DMS53 (cell line): ENCODE measurements at places on chromosomes 1 and 21.

- DNase-seq, result no peak
These were observed 1.4 kb upstream of the GPR161 start for GRCh38 chr1:168138134-168138533.

DNA sequence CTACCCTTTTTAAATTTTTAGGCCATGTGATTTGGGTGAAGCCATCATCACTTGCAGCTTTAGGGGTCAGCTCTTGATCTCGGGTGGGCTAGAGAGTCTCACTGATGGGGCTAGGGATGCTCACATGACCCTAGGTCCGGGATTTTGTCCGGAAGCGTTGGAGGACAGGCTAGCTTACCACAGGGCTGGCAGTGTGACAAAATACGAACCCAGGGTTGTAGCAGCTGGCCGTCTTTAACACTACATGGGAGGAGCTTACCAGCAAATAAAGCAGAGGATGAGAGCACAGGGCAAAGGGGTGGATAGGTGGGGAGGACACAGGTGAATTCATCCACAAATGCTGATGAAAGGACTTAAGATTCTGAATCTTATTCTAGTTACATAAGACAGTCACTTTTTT, 21.9 kb downstream of the GPR161 start:
- no peak for DNase-seq

- peak; percentile 78 for DNase-seq
These were observed 39.8 kb downstream of the HTR6 start for GRCh38 chr1:19704247-19705113.

DNA sequence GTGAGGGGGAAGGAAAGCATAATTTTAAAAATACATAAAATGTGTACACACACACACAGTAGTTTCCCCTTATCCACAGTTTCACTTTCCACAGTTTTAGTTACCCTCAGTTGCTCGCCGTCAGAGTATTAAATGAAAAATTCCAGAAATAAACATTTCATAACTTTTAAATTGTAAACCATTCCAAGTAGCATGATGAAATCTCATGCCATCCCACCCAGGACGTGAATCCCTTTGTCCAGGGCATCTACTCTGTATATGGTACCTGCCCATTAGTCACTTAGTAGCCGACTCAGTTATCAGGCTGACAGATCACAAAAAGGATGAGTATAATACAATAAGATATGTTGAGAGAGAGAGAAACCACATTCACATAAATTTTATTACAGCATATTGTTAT, 36.2 kb downstream of the EPS15 start:
- no peak for DNase-seq

GRCh38 chr1:119225831-119226230, 85.4 kb upstream of the WARS2 start:
- no peak for DNase-seq

DNA sequence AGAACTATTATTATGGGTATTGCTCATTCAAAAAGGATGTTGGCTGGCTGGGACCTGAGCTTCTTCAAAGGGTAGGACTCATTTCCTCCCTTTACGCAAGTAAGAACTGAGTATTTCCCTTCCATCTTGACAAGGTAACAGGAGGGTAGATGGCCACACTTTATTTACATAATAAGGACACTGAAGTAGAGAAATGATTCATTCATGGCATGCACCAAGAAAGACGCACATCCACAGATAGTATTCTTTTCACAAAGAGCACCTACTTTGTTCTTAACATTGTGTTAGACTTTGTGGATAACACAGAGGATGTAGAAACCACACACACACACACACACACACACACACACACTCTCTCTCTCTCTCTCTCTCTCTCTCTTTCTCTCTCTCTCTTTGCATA, 82.9 kb downstream of the FAM78B start:
- no peak for DNase-seq

DNA sequence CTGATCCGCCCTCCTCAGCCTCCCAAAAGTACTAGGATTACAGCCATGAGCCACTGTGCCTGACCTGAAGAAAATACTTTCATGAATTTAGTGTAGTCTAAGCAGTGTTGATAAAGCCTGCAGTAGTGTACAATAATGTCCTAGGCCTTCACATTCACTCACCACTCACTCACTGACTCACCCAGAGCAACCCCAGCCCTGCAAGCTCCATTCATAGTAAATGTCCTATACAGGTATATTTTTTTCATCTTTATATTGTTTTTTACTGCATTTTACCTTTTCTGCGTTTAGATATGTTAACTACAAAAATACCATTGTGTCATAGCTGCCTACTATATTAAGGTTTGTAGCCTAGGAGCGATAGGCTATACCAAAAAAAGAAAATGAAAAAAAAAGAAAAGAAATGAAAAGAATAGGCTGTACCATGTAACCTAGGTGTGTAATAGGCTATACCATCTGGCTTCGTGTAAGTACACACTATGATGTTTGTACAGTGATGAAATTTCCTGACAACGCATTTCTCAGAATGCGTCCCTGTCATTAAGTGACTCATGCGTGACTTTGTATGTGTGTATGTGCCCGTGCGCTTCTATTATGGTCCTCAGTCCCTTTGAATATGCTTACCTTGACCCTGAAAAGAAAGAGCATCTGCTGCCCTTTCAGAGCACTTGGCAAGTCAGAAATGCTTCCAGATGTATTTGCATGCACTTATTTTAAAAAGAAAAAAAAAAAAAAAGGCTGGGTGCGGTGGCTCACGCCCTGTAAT, 9.2 kb upstream of the SLAMF8 start:
- DNase-seq, result peak; percentile 99

GRCh38 chr1:43229826-43230780, 39.7 kb upstream of the TMEM125 start:
- DNase-seq, result no peak

GRCh38 chr1:185318431-185319138, 1.5 kb upstream of the IVNS1ABP start:
- DNase-seq, result no peak

DNA sequence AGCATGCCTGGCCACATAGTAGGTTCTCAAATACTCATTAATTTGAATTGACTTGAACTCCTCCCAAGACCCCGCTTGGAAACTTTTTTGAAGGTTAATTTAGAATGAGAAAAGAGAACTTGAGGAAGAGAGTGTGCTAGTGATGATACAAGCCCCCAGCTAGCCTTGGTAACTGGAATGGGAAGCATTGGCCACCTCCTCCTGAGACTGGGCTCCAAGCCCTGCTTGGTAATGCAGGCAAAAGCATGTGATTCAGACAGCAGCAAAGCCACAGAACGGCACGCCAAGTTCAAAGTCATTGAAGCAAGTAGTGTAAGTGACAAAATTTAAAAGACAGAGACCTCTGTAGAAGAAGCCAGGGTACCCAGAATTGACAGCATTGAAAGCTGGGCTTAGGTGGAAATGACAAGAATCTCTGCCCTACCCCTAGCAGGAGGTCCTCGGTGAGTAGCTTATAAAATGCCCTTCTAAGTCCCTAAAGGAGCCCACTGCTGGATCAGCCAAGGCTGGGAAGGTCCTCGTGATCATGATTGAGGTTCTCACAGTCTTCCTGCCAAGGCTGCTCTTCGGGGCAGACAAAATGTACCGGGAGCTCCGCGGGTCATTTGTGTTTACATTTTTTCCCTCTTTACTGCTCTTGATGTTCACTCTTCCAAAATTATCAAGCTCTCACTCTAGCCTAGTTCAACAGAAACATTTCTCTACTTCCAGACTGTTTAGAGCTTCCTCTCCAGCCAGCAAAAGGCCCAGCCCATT, 99.4 kb downstream of the TSEN15 start:
- DNase-seq, result no peak

DNA sequence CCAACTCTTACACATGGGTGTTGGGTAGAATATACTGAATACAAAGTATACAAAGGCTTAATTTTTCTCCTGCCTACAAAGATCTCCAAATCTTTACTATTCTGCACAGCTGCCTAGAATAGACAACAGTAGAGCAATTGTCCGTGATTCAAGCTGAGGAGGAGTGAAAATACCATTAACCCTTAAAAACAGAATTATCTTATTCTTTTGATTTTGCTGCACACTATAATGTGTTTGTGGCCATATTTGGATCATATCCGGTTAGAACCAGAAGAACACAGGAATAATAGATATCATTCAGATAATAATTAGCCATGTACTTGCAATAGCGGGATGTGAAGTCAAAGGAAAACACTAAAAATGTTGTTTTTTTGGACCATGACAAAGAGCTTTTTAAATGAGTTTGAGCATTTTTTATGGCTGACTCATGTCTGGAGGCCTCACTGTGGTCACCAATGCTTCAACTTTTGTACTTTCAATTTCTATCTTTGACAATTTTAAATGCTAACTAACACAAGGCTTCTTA, 197.6 kb upstream of the FOXD3 start:
- no peak for DNase-seq

DNA sequence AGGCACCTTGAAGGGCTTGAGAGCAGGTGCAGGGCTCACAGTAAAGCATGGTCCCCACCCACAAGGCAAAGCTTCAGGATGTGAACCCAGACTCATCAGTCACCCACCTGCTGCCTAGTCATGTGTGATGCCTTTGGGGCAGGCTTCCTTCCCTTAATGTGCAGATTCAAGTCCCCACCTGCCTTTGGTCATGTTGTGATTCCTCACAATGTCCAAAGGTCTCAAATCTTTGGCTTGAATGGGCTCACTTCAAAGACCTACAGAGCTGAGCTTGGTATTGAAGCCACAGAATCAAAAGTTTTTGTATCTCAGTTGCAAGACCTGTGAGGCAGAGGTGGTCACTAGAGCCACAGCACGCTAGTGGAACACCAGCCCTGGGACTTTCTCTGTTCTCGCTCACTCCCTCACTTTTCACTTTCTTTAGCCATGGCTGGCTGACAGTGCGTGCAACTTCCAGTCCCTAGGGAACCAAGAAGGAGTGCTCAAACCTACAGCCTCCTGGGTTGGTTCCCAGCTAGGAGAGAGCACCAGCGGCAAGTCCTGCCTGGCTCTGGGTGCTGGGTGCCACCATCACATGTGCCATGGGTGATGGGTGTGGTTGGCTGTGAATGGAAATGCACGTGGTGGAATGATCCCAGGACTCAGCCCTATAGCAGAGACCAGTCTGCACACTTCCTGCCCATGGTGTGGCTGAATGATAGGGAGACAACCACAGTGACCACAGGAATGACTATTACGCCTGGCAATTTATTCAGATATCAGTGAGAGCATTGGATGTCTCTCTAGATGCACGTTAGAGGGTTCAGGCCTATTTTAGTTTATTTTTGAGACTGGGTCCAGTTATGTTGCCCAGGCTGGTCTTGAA, 26.4 kb upstream of the CLIC6 start:
- no peak for DNase-seq

- no peak for DNase-seq
These were observed 5.4 kb downstream of the HSD11B1 start for GRCh38 chr1:209710093-209710492.

- no peak for DNase-seq
These were observed 95.3 kb downstream of the ACBD6 start for GRCh38 chr1:180407051-180407450.

DNA sequence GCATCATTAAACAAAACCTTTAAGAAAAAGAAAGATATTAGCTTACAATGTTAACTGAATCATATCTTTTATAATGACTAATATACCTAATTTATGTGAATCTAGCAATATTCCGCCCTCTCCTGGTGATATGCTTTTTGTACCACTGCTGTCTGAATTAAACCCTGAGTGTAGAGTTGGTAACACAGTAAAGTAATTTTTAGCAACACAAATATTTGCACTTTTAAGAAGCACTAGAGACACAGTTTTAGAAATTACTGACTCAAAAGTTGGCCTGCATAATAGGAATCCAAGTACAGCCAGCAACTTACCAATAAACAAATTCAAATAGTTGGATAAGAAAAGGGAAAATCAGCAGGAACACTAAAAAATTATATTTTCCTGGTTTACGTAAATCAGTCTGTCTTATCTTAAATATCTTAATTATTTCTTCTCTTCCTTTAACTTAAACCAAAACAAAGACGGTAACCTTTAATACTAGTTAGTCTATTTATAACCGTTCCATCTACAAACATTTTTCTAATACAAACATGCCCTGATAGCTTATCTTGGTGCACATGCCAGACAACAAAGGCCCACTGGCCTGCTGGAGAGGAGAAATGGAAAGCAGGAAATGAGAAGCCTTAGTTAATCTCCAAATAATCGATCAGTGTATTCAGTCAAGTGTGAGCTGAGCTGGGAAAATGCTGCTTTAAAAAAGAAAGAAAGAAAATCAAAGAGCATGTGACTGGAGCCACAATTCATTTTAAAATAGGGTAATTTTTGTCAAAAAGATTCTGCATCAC, 246.0 kb downstream of the RERE start:
- DNase-seq, result peak; percentile 11

- no peak for DNase-seq
These were observed 11.0 kb downstream of the UBL4B start for GRCh38 chr1:110123224-110123623.

- DNase-seq, result no peak
These were observed 14.3 kb downstream of the DAP3 start for GRCh38 chr1:155703216-155703615.
